Umbilical cord (tissue), 2 donors: ENCODE measurements at places on chromosomes 1 and 21.

- DNase-seq, result no peak
Measured at GRCh38 chr1:191993549-191993948, 164.7 kb upstream of the RGS18 start.

GRCh38 chr1:145917595-145917994 is 922 bp downstream of the PEX11B start:
- no peak for DNase-seq

DNA sequence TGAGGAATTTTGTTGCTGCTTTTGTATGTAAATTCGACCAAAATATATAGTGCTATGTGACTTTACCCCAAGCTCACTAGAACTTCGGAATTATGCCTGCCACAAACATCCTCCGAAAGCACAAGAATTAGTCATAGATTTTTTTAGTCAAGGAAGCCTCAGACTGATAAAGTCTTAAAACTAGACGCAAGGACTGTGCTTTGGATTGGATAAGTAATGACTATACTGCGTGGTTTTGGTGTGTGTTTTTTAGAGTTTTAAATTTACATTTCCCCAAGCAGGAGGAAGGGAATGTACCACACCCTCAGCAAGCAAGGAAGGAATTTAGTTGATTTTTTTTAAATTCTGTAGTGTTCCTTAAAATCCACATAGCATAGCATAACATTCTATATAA is 10.3 kb downstream of the WLS start:
- DNase-seq, result peak; percentile 80

DNA sequence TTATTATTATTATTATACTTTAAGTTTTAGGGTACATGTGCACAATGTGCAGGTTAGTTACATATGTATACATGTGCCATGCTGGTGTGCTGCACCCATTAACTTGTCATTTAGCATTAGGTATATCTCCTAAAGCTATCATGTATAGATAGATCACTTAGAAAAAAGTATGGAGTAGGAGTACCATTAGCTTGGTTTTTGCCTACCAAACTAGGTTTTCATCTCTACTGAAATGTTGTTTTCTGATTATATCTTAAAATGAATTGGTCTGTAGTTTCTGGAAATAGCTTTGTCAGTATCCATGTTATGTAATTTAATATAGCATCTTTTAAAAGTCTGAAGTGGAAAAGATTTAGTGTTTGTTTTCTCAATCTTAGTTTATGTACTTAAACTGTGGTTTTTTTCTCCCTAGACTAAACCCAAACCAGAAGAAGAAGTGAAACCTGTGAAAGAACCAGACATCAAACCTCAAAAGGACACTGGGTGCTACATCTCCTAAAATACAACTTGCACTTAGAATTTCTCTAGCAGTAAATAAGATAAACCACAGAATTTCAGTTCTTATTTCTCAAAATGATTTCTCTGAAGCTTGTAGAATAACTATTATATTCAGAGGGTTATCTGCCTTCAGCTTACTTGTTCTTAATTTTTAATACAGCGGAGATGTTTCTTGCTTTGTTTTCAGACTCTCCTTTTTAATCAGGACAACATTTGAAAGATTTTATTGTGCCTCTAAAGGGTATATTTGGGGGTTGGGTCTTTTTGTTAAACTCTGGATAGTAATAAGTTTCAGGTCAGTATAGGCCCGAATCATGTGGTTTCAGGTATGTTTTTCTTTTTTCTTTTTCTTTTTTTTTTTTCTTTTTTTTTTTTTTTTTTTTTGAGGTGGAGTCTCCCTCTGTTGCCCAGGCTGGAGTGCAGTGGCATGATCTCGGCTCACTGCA is 4.5 kb upstream of the FAM177B start:
- DNase-seq, result no peak

DNA sequence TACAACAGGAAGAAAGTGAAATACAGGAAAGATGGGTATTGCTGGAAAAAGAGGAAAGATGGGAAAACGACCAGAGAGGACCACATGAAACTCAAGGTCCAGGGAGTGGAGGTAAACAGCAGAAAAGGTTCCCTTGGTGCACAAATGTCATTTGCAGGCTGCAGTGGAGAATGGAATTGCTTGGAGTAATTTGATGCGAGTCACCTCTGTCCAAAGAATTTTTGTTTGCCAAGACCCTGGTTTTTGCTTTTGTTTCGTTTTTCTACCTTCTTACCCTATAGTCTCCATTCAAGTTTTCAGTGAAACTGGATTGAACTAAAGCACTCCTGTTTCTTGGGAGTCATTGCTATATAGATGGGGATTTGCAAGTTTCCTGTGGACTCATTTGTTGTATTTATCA is 464.3 kb downstream of the CAMTA1 start:
- DNase-seq, result no peak
